ENCODE measurements at places on chromosomes 4 and X.

DNA sequence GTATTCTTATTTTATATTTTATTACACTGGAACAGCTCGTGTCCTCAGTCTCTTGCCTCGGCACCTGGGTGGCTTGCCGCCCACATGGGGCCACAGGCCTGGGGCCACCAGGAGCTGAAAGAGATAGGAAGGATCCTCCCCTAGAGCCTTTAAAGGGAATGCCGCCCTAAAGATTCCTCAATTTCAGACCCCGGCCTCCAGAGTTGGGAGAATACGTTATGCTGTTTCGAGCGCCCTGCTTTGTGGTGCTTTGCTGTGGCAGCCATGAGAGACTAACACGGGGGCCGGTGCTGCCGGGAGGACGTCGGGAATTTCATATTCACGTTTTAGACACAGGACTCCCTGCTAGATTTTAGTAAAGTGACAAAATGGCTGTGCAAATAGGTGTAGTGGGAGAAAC is 33.2 kb downstream of the ACOX3 start:
- DNase-seq = no peak

GRCh38 chrX:6685489-6685888 is 150.6 kb upstream of the VCX3A start:
- no peak for DNase-seq

GRCh38 chr4:3521621-3522325 is 10.4 kb downstream of the LRPAP1 start:
- no peak for DNase-seq

- no peak for DNase-seq
Measured at GRCh38 chr4:112448306-112449132, 67.5 kb downstream of the NEUROG2 start.

All from right lung (tissue), 10 donors.